Fibroblast of skin of abdomen (primary cell): ENCODE measurements at places on chromosomes 5 and 9.

- DNase-seq = no peak
Observed at GRCh38 chr9:85331626-85332025, 410.1 kb downstream of the AGTPBP1 start.

DNA sequence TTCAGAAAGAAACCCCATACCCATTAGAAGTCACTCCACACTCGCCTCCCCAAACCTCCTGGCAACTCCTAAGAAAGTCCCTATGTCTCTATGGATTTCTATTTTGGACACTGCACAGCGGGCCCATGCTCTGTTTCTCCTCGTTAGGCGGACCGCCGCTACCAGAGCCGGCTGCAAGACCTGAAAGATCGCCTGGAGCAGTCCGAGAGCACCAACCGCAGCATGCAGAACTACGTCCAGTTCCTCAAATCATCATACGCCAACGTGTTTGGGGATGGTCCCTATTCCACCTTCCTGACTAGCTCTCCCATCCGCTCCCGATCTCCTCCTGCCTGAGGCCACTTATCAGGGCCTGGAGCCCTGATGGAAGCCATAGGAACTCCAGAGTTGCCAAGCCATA, 4.6 kb upstream of the GLE1 start:
- DNase-seq = no peak

DNA sequence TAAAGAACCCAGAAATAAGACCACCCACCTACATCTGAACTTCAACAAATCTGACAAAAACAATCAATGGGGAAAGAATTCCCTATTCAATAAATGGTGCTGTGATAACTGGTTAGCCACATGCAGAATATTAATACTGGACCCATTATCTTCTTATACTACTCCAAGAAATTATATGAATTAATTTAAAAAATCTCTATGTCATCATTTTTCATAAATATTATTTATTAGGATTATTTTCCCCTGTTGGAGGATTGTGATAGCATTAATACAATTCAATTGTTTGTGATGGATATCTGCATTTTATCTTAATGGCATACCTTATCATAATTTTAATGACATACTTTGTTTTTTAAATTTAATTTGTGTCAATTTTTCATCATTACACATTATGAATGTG, 682.2 kb upstream of the CTNND2 start:
- DNase-seq = no peak

- DNase-seq = peak; percentile 28
Observed at GRCh38 chr5:107248066-107248695, 422.6 kb downstream of the EFNA5 start.

- peak; percentile 64 for DNase-seq
Observed at GRCh38 chr9:18358325-18358724, 115.6 kb upstream of the ADAMTSL1 start.

DNA sequence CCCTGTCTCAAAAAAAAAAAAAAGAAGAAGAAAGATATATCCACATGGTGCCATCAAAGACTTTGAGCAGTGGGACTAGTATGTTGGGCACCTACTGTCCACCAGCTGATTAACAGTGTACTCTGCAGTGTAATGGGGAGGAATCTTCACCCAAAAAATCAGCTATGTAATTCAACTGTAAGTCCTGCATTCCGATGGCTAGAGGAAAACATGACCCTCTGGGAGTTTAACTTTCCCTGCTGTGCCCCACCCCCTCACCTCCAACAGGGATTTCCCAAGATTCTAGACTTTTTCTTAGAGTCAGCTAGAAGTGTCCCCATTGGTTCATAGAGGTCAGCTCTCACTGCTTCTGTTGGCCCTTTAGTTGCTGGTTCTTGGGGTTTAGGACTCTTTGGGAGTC, 221.2 kb upstream of the CLINT1 start:
- no peak for DNase-seq

DNA sequence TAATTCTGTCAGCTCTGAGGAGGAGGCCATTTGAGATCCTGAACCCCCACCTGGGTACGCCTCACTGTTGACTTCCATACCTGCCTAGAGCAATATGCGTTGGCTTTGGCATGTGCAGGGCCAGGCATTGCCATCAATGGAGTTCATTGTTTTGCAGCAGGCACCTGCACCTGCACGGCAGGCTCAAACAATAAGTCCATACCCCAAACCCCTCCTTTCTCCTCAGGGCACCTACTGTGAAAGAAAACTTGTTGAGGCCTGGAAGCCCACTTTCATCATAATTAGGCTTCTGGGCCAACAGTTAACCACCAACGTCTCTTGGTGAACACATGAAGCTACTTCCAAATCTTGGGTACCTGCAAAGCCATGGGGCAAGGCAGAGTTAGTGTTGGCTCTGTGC, 238.7 kb downstream of the NFIB start:
- no peak for DNase-seq

- no peak for DNase-seq
Observed at GRCh38 chr5:122844136-122844909, 1.1 kb upstream of the SNX24 start.

DNA sequence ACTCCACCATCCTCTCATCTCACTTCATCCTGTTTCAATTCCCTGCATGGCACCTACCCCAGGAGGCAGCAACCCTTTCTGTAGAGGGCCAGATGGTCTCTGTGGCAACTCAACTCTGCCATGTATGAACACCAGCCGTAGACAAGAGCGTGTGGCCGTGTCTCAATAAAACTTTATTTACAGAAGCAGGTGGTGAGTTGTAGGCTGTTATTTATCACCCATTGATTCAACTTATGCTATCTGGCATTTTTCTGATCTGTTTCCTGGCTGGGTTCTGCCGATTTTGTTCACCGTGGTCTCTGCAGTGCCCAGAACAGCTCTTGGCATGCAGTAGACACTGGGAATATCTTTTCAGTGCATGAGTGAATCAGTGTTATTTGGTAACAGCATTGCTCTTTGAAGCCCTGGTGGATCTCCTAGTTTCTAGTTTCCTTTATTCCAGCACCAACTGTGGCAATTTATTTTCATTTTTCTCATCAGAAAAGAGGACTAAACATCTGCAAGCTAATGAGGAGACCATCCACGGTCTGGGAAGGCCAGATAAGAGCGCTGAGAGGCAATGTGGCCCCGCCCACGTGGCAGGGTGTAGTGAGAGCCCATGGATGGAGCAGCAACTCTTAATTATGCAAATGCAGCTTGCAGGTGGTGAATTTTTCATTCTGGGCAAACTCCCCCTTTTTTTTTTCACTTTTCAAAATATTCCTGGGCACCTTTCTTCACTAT, 77.9 kb downstream of the CTSL start:
- no peak for DNase-seq

- DNase-seq = no peak
Observed at GRCh38 chr5:118293378-118293777, 695.0 kb downstream of the DTWD2 start.

GRCh38 chr5:133483406-133484090, 128.8 kb downstream of the FSTL4 start:
- no peak for DNase-seq
